Upper lobe of left lung (tissue), 6 donors: ENCODE measurements at places on chromosomes 12 and 14. TPM values are rescaled to one million over a fixed set of nuclear protein-coding genes. Genes with fewer than 3 reads are reported as not detected.

DNA sequence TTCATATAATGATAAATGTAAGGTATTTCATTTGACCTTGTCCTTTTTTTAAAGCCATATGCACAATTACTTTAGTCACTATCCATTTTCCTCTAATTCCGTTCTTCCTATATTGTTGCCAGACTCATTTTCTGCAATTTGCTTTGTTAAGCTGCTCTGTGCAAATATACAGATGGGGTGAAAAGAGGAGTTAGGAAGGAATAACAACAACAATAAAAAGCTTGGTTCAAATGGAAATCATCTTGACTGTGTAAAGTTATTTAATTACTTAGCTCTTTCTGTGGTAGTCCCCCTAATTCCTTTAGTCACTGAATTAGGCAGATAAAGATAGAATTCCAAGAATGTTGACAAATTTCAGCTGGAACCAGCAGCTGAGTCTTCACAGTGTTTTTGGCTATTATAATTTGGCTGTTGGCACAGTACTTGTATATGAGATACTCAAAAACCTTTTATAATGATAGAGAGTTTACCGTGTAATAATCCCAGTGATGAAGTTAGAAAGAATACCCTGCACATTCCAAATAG is 838.0 kb downstream of the RPS29 start:
- no peak for DNase-seq

DNA sequence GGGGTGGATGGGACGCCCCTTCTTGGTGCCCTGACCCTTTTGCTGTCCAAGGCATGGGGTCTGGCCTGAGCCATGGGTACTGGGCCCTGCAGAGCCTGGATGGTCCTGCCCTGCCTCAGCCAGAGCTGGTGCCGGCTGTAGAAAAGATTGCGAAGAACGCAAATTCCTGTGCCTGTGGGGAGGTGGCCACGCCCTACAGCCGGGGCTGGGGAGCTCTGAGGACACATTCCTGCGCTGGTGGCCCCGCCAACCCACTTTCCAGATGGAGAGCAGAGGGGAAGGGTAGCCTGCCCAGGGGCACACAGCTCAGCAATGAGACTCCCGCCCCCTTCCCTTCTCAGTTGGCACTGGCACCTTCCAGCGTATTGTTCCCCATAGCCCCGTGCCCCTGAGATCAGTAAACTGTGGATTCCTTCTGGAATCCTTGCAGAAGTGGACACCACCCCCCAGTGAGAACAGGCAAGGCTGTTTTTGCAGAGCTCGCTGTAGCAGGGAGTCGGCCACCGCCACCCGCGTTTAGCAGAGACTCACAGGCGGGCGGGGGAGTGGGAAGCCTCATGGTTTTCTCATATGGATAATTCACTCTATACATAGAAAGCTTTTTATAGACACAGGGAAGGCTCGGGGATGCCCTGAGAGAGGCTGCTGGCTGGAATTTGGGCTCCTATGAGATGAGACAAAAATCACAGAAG is 8.6 kb downstream of the INF2 start:
- DNase-seq = peak; percentile 64

DNA sequence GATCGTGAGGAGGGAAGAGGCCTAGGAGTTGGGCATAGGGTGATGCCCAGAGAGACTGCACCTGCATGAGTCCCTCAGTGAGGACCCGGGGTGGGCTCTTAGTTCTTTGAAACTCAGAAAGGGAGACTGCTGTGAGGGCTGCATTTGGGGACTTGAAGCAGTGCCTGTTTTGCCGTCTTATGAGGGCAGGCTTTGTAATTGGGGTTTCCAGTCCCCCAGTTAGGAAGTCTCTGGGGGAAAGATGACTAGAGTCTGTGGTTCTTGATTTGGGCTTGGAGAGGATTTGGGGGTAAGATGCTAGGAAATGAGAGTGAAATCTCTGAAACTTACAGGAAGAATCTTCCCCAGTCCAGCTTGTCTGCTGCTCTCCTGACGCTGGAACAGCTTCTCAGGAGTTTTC is 99.6 kb downstream of the ARF6 start:
- no peak for DNase-seq

- DNase-seq = no peak
Measured at GRCh38 chr14:95513291-95513690, 3.2 kb downstream of the SYNE3 start.

GRCh38 chr12:49983892-49984291 is 11.1 kb downstream of the AQP6 start:
- DNase-seq = peak; percentile 22

GRCh38 chr14:82655770-82656169 is 1122.1 kb upstream of the SEL1L start:
- DNase-seq = no peak

GRCh38 chr14:23284654-23285529 is 1.0 kb downstream of the HOMEZ start:
- DNase-seq = no peak

- DNase-seq = no peak
Measured at GRCh38 chr12:13707829-13708228, 273.6 kb downstream of the GRIN2B start.

The KITLG gene
- 10.2 TPM for total RNA-seq
